ENCODE measurements at places on chromosomes 12 and 14.

- DNase-seq, result no peak
These were observed 71.8 kb downstream of the CACNA1C start for GRCh38 chr12:2124466-2125023.

- no peak for DNase-seq
These were observed 74.6 kb upstream of the PARP11 start for GRCh38 chr12:3947781-3948180.

DNA sequence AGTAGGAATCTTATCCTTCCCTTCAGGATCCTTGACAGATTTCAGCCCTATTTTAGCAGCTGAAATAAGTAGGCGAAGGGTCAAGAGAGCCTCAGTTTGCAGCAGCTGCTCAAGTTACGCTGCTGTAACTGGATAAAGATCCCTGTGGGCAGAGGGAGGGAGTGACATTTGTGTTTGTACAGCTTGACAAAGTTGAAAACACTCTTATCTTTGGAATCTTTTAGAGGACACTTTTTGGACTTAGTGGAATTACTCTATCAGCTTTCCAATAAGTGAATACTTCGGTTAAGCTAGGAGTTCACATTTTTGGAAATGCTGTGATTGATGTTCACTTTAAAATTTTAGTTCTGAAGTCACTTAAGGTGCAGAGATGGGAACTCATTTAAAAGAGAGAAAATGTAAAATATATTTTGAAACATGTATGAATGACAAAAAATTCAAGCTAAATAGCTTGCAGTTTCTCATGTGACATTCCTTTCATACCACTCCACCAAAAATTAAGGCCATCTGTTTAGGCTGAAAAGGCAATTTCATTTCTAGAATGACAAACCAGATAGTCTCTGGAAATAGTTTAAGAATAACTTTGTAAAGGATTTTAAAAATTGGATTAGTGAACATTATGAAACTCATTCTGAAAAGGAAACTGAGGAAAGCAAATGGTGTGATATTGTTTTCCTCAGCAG is 55.2 kb downstream of the SLC38A4 start:
- DNase-seq, result no peak

DNA sequence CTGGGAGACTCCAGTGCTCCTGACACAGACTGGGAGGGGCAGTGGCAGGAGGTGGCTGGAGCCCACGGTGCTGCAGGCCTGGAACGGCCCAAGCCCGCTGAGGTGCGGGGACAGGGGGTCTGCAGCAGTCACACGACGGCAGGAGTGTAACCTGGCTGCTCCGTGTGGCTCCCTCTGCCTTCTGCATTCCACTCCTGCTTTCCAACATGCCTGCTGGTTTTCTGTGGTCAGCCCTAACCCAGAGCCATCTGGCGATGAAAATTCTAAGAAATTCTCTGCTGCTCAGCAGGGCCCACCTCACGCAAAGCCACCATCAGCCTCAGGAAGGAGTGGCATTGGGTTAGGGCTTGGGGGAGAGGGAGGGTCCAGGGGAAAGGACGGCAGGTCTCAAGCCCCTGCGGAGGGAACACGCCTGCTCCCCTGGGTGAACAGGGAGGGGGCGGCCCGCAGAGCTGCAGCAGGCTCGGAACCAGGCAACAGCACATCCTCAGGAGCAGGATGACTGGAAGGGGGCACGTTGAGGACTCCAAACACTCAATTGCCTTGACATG is 5.0 kb upstream of the FBRSL1 start:
- no peak for DNase-seq

- no peak for DNase-seq
These were observed 242.5 kb downstream of the ZFP36L1 start for GRCh38 chr14:68550338-68550715.

DNA sequence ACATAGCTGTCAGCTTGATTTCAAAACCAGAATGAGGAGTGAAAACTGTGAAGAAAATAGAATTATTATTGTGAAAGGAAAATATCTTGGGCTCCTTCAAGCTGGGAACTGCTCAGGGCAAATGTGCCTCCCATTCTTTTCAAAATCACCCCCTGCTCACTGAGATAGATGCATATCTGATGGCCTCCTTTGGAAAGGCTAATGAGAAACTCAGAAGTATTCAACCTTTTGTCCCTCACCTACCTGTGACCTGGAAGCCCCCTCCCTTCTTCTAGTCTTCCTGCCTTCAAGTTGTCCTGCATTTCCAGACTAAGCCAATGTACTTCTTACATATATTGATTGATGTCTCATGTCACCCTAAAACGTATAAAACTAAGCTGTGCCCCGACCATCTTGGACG is 81.1 kb upstream of the C14orf132 start:
- no peak for DNase-seq

DNA sequence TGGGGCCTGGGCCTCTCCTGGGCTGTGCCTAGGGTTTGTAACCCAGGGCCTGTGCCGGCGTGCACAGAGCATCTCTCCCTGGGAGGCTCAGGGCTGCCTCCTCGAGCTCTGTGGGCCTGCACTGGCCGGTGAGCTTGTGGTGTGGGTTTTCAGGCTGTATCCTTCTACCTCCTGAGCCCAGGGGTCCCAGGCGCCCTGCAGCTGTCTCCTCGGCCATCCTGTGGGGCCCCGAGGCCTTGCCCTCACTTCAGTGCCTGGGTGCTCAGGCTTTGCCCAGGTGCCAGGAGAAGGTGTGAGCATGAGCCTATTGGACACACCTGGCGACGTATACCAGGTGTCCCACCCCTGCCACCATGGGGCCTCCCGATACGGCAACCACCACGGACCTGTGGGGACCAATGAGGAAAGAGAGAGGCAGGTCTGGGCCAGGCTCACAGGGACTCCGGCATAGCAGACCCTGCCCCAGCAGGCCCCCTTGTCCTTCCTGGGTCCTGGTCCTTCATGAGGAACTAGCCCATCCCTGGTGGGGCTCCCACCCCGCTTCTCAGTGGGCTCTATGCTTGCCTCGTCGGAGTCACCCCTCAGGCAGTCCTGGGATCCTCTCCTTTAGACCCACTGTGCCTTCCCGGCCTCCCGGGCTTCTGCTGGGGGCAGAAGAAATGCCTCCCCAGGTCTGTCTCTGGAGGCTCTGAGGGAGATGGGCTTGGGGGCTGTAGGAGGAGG is 400.2 kb downstream of the TMEM121 start:
- no peak for DNase-seq

DNA sequence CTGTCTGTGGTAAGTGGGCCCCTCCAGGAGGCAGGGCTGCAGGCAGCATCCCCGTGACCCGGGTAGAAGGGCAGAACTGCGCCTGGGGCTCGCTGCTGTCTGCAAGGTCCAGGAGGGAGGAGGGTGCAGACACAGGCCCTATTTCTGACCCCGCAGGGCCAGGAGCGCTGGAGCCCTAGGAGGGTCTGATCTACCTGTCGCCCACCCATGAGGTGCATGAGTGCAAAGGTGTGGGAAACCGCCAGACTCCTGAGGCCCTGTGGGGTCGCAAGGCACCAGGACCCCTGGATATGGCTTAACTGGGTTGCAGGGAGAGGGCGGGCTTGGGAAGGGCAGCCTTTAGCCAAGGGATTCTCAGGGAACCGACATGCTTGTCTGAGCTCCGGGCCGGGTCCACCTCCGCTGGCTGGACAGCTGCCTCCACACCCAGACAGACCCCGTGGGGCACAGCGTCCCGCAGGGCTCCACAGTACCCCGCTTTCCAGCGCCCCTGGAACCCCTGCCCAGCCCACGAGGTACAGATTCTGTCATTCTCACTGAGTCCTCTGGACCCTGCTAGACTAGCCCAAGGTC is 72.9 kb upstream of the TSPAN11 start:
- no peak for DNase-seq

GRCh38 chr14:25628390-25628789 is 578.4 kb upstream of the STXBP6 start:
- no peak for DNase-seq

GRCh38 chr12:112812600-112813406 is 21.3 kb downstream of the RPH3A start:
- DNase-seq, result no peak

DNA sequence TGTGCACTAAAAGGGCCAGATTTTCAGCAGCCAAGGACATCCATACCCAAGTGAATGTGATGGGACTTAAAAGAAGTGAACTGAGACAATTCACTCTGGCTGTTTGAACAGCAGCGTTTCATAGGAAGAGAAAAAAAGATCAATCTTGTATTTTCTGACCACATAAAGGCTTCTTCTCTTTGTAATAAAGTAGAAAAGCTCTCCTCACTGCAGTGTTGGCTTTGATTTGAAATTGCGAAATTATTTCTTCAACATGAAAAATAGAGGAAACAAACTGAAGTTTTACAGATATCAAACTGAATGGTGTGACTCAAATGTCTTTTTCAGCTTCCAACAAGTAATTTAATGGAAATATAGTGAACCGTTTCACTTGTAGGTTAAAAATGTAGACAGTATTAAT is 11.3 kb upstream of the KCNMB4 start:
- DNase-seq, result no peak

GRCh38 chr14:77902811-77903210 is 102.9 kb downstream of the ADCK1 start:
- DNase-seq, result no peak

DNA sequence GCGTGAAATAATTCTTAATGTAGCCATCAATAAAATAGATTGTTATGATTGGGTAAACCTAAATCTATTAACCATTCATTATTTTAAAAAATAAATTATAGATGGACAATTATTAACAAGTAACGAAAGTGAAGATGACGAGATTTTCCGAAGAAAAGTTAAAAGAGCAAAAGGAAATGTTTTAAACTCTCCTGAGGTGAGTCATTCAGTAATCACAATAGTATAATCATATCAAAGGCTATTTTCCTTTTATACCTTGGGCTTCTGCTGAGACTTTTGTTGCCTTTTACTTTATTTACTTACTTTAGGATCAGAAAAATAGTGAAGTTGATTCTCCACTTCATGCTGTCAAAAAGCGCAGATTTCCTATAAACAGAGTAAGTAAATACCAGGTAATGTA is 45.6 kb downstream of the FANCM start:
- no peak for DNase-seq

DNA sequence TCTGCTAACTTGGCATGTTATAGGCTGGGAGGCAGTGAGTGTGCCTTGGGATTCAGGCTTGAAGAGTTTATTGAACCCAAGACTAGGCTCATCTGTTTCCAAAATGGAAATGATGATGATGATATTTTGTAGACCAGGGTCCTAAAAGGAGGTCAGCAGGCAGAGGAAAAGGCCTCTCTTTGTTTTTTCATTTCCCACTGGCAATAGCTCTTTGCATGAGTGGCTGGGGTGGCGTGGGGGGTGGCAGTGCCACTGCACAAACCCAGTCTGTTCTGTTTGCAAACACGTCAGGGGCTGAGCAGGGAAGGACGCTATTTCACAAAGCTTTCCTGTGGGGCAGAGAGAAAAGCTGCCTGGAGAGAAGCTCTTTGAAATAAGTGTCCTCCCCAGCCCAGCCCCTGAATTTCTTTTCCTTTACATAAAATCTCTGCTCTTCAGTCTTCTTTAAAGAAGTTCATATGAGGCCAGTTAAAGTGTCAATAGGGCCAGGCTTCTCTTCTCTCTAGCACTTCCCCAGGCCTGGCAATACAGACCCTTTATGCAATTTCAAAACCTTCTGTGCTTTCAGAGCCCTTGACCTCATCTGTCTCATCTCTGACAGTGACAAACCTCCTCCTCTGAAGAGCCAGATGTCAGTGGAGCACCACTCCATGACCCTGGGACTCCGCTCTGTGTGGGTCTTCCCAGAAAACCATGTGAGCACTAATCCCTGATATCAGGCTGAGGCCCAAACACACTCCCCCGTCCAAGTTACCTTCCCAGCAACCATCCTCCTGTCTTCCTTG is 72.8 kb downstream of the ZNF664 start:
- DNase-seq, result no peak

DNA sequence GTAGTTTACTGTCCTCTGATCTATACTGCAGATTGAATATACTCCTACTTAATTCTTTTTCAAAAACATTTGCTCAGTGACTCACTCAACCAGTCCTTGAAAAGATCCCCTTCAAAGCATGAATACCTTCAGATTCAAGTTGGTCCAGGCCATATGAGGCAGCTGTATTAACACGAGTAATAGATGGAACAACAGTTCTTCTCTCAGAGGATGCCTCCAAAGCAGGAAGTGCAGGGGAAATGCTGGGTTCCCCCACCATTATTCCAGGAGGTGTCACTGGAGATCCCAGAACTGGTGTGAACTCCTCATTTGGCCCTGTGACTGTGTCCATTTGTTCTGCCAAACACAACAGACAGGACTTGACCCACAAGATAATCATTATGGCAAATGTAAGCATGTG is 20.6 kb downstream of the ARMH4 start:
- DNase-seq, result no peak

DNA sequence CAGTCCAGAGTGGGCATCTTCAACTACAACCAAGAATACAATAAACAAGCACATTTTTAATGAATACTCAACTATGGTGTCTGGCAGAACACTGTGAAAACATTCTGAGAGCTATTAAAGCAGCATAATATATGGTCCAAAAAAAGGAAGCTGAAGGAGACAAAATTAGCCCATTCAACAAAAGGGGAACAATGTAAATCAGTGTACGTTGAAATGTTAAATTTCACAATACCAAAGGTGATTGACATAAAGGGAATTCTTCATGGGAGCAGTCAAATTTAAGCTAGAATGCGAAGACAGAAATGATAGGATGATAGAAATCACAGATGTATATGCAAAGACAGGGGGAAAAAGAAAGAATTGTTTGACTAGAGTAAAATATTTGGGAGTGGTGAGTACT is 41.3 kb upstream of the SYCP3 start:
- DNase-seq, result no peak

DNA sequence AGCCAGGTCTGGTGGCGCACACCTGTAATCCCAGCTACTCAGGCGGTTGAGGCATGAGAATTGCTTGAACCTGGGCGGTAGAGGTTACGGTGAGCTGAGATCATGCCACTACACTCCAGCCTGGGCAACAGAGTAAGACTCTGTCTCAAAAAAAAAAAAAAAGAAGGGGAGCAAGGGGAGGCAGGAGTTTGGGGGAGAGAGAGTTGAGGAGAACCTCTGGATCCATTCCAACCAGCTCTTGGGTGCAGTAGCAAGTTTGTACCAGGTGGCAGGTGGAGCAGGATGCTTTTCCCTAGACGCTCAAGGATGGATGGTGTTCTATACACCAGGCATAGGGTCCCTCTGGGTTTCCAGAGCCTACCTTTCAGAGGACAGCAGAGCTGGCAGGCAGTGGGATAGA is 1.9 kb downstream of the NFE2 start:
- no peak for DNase-seq

DNA sequence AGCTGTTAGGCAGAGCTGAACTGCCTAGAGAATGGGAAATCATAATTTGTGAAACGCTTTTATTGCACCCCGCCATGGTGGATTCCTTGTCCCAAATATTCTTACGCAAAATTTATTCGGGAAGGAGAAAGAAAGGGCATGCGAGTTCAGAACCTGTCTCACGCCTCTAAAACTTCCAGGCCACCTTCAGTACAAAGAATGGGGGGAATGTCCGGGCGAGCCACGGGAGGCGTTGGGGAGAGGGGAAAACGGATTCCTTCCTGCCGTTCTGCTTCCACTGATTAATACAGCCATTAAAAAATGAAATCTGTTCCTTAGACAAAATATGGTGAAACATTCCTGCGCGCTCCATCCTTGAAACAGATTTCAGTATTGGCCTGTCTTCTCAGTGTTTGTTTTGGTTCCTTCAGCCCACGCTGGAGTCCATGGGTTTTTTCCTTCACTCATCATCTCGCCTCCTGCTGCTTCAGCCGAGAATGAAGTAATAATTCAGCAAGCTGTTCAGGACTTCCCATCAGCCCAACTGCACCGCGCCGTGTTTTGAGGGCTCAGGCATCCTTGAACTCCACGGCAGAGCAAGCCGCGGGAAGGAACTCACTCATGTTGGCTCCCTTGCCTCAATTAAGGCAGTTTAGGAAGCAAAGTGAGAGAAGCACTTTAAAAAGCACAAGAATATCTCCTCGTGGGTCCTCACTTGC is 47.7 kb upstream of the CDKN3 start:
- DNase-seq, result no peak

GRCh38 chr14:64625386-64626232 is 75.8 kb downstream of the PPP1R36 start:
- DNase-seq, result no peak

Data from stimulated activated effector memory CD8-positive, alpha-beta T cell treated with anti-CD3 and anti-CD28 coated beads, Interleukin-12 subunit alpha, Interleukin-12 subunit beta, amount 100 ng/mL, for 72 hours (primary cell).